ENCODE measurements at places on chromosomes 7 and 10.
A peak's percentile ranks its signal among the peaks of the same experiment; 100 is the strongest.

DNA sequence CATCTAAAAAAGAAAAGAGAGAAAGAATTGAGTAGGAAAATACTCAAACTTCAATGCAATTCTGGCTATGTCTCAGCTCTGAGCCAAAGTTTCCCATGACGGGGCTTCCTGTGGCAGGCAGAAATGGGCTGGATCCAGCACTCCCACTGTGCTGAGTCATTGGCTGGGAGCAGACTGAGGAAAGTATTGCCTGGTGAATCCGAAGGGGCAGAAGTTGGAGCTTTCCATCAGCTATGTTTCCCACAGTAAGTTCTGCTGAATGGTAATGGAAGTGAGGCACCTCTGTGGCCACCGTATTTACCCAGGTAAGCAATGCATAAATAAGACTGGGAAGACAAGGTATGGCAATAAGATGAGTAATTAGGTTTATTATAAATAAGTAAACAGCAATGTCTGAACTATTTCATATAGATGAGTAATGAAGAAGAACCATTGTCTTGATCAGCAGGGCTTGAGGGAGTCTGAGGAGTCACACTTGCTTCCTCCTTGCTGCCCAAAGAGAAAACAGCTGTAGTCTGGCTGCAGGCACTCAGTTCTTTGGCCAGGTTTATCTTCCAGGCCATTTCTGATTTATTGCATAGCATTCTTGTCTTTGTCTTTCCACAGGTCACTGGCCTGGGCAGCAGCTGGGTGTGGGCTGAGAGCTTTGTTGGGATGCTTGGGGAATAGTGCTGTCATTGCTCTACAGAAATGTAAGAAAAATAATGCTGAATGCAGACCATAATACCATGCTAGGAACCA is 255.3 kb downstream of the DNAJB9 start:
- DNase-seq, result peak; percentile 81

DNA sequence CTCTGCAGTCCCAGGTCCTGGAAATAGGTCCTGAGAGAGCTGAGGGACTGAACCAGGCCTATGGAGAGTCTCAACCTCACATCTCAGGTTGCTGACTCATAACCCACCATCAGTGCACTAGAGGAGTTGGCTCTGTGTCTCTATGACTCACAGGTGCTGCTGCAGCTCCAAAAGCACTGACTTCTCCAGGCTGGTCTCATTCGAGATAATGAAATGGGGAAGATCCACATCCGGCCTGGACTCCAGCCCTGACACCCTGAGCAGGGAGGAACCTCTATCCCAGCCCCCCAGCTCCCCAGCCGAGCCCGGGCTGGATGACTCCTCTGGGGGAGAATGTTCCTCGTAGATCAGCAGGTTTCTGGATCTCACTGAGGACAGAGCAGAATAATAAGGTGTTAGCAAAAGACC is 35.5 kb upstream of the DGKI start:
- DNase-seq, result peak; percentile 100

- DNase-seq, result no peak
Measured at GRCh38 chr10:49171326-49172060, 16.7 kb downstream of the TMEM273 start.

GRCh38 chr7:50462361-50462760 is 12.2 kb upstream of the FIGNL1 start:
- DNase-seq, result no peak

DNA sequence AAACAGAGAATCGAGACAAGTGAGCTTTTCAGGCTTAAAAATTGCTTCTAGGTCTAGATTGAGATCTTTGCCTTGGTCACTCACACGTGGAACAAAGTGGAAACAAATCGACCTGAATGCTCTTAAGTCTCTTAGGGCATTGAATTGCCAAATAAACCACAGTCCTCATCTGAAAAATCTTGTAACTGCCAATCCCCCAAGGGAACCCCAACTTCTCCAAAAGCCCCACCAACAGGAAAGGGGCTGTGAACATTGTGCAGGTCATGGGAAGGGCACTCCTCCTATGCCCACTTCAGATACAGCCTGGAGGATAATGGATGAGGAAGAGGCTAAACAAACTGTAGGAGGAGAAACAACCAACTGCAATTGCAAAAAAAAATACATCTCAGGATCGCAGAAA is 91.3 kb downstream of the DGKI start:
- DNase-seq, result no peak

DNA sequence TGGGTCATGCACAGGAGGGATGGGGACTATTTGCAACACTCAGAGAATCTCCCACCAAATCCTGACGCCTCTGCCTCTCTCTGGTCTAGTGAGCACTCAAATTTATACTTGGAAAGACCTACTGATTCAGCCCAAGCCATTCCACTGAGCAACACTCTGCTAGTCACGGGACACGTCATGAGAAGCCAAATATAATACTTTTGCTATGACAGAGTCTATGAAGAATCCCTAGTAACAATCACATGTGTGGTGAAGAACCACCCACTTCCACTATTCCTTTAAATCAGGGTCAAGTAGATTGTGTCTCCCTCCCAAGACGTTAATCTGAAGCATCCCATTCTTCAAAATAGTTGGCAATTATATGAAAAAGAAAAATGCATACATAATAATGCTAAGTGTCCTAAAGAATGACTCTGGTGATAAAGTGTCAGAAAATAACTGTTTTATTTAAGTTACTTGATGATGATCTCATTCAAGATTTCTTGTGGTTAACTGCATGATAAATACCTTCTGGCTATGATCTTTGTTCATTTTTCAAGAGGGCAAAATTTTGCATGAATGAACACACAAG is 28.5 kb downstream of the CHCHD3 start:
- peak; percentile 100 for DNase-seq

DNA sequence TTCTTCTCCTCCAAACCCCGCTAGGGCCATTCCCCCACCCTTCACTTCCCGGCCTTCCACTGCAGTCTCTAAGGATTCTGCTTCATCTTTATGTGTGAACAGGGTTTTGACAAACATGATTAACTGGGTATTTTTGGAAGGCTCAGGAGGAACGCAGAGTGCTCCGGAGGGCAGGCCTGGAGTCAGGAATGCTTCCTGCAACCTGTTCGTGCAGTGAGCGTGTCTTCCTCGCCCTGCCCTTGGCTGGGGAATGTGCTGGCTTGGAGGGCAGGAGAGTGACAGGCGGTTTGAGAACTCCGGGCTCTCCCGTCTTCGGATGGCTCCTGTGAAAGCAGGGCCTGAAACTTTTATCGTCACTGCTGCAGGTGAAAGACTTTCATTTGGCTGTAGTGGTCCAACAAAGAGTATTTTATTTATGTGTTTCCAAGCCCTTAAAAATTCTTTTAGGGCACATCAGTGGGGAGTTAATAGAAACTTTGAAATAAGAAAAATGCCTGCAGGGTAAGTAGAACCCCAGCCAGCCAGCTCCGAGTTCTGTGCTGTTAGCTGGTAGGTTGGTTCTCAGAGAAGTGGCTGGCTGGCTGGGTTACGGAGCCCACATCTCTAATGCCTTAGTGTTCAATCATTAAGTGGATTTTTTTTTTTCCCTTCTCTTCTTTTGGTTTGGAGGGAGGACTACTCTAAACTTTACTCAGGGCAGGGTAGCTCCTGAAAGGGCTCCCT is 51.0 kb downstream of the TCF7L2 start:
- DNase-seq, result no peak

GRCh38 chr7:71616217-71616616 is 484.3 kb downstream of the GALNT17 start:
- no peak for DNase-seq

DNA sequence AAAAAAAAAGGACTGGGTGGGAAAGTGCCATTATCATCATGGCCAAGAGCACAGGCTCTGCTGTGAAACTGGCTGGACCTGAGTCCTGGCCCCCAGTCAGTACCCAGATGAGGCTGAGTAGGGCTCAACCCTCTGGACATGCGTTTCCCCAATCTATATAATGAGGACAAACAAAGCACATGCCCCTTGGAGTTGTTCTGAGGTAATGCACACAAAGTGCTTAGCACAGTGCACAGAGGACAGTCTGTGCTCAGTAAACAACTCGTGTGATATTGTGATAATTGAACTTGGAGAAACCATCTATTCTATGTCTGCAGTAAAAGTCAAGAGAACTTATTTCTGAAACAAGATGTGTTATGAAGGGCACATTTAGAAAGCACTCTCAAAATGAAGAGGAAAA is 138.8 kb downstream of the KCNMA1 start:
- no peak for DNase-seq

- DNase-seq, result no peak
Measured at GRCh38 chr7:39623732-39624441, 515 bp downstream of the RALA start.
